ENCODE measurements at places on chromosomes 7 and 10.

GRCh38 chr7:148763622-148764021 is 64.9 kb downstream of the CUL1 start:
- DNase-seq: no peak

DNA sequence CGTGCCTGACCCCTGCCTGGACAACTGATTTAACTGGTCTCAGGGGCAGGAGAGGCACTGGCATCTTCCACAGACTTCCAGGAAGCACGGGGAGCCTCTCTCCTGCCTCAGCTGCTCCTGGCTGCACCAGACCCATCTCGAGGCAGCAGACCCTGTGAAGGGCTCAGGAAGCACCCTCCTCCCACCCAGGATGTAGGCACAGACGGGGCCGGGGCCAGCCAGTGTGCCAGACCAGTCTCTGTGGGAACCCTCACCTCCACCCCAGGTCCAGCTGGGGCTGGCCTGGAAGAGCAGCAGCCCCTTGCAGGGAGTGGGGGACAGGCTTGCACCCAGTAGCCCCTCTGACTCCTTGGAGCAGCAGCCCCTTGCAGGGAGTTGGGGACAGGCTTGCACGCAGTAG is 56.3 kb downstream of the RASGEF1A start:
- DNase-seq: no peak

DNA sequence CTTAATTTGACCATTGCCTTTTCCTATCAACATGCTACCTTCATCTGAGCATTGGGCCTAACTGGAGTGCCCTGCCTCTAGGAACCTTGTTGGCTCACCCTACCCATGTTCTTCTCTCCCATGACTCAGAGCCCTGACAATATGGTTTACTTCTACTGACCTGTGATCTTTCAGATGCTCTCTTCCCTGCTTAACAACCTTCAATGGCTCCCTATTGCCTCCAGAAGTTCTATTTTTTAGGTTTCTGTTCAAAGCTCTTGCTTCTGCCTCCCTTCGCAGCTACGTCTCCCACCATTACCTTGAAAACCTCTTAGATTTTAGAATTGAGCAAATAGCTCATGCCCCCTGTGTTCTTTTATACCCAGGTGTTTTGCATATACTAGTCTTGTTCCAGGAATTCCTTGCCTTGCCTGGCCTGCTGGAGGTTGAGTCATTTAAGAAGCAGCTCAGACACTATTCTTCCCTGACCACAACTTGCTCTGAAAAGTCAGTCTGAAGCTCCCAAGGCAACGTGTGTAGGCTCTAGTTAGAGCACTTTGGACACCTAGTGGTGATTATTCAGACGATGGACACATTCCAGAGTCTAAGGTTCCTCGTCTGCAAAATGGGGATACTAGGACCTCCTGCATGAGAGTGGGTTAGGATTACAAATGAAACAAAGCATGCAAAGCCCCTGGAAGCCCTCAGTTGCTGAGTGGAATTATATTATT is 64.4 kb upstream of the EMX2 start:
- DNase-seq: no peak

DNA sequence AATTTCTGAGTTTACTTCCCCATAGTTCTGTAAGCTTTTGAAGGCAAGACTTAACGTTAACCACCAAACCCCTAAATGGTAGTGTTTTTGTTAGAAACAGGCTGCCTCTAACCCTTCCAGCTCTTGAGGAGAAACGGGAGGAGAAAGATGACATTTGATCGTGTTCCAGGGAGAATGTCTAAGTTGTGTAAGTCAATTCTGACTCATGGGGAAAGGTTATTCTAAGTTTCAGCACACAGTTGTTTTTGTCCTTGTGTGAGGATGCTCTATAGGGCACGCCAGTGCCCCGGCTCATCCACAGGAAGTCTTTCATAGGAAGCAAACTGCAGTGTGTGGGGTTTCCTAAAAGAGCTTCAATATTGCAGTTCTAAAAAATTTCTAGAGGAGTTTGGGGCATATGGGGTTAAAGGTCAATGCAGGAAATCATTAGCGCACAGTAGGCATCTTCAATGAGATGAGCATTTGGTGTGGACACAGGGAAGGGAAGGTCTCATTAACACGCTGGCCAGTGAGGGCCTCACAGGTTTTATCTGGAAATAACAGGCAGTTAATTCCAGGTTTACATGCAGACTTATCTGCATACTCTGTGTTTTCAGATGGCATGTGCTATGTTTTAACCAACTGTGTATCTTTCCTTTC is 638.2 kb upstream of the IGFBP3 start:
- DNase-seq: no peak

DNA sequence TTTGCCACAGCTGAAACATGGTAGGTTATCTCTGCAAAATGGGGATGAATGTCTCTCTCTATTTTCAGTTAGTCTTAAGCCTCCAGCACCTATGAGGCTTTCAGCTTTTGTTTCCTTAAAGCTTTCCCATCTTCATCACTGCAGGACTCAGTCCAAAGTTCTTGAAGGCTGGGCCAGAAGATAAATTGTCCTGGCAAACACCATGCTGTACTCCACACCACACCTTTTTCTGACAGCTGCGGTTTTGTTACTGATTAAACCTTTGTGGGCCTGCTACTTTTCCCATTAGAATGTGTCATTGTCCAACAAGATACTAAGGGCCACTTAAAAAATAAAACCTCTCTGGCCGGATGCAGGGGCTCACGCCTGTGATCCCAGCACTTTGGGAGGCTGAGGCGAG is 87.2 kb upstream of the A1CF start:
- no peak for DNase-seq

DNA sequence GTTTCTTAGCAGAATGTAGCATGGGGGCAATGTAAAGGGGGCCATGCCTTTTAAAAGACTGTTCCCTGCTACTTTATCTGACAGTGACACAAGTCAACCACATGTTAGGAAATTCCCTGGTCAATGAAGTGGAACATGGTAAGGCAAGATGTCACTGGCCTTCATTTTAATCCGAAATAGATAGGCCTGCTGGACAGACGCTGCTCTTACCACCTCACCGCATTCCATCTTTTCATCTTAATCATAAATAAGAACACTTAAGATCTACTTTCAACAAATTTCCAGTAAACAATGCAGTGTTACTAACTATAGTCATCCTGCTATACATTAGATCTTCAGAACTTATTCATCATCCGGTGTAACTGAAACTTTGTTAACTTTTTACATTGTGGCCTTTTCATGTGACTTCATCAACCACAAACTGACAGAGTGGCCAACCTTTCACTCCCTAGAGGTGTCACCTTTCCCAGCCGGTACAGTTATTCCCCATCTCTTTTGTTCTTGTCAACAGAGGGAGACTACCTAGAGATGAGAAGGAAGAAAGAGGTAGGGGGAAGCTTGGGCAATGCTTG is 15.6 kb downstream of the ASB4 start:
- no peak for DNase-seq

DNA sequence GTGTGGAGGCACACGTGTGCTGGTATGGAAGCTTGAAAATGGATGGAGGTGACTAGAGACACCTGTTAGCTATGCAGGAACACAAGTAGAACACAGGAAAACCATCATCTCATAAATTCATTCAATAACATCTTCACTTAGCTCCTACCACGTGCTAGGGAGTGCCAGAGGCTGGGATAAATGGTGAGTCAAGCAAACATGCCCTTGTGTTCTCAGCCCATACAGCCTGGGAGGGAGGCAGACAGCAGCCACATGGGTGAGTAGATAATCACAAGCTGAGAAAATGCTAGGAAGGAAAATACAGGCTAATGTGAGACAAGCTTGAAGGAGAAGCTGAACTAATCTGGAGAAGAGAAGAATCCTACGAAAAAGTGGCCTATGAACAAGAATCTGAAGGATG is 468.0 kb upstream of the ZMIZ1 start:
- no peak for DNase-seq

GRCh38 chr7:107147464-107148393 is 21.1 kb upstream of the HBP1 start:
- DNase-seq: no peak

GRCh38 chr10:103555712-103556111 is 62.2 kb downstream of the NEURL1 start:
- DNase-seq: no peak

GRCh38 chr10:119700321-119700954 is 25.4 kb upstream of the INPP5F start:
- DNase-seq: no peak

- no peak for DNase-seq
Observed at GRCh38 chr10:109866168-109866994, 56.9 kb downstream of the XPNPEP1 start.

DNA sequence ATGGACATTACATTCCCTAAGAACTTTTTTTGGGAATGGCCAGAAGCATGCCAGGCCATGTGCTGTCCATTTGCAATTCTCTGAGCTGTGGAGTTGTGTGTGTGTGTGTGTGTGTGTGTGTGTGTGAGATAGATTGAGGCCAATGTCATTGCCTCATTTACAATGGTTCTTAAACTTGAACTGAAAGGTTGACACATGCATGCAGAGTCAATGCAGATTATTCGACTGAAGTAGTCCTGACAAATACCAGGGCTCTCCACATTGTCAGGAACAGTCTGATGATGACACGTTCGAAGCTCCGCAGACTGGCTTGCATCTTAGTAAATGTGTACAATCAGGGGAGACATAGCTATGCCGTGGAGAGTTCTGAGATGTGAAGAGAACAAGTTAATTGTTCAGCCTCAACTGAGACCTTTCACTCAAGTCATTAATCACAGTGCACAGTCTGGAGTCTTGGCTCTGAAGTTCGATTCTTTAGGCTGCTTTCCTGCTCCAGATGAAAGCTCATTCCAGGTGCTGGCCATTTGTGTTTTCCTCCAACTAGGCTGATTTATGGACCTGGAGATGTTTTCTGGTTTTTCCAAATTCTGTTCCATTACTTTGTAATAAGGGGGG is 921.9 kb downstream of the LRMDA start:
- DNase-seq: no peak

DNA sequence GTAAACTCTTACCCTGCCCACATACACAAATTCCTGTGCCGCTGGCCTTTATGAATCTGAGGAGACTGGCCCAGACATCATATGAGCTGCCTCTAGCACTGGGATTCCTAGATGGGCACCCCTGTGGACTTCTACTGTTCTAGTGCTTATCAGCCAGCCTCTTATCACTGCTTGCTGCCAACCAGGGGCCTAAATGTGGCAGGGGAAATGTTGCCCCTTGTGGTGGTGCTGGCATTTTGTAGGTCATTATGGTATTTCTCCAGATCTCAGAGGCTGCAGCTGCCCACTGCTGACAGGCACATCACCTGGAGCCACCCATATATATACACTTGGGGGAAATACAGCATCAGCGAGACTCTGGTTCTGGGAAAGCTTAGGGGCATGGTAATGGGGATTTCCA is 5.4 kb downstream of the SFR1 start:
- DNase-seq: no peak

DNA sequence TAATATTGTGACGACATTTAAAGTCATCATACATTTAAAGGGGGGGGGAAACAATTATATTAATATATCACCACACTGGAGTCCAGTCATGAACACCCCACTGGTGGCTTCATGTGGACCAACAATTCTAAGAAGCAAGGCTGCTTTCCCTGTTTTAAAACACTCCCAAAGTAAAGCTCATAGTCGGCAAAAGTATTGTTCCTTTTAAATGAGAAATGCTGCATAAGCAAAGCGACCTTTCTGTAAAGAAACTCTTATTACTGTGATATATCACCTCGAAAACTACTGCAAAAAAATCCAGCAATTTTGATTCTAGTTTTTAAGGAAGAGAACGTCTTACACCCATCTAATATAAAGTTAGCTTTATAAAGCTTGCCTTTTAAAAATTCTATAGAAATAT is 112.8 kb downstream of the DOCK4 start:
- no peak for DNase-seq

- DNase-seq: no peak
Observed at GRCh38 chr10:48707472-48707871, 22.8 kb downstream of the WDFY4 start.

GRCh38 chr10:14648005-14648765 is 126.5 kb downstream of the FAM107B start:
- no peak for DNase-seq

- peak; percentile 59 for DNase-seq
Observed at GRCh38 chr10:97196223-97197029, 10.7 kb upstream of the SLIT1 start.

DNA sequence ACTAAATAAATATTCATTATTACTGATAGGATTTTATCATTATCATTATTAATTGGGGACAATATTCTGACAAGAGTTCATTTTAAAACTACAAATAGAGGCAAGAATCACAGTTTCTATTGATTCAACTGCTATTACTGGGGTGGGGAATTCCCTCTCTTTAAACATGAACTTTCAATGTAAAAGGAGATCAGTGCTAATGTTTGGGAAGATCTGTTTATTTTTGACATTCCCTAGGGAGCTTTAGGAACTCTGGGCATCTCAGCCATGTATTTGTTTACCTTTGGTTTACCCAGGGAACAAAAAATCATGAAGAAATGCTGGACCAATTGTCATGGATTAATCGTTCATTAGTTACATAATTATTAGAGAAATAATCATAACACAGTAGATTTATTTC is 443.2 kb upstream of the AKR1E2 start:
- no peak for DNase-seq

DNA sequence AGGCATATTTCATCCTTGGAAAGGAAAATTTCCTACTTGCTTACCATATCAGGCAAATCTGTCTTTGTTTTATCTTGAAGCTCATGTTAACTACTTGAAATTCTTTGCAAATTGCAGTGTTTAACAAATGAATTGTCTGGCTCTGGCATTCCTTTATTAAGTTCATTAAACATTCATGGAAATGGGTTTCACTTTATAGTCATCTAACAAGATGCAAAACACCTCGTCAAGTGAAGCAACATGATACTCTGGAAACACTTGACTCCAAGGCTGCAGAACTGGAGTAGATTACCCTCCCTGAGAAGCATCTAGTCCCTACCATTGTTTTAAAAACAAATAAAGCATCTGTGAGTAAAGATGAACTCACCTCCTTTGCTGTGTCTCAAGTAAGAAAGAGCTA is 1086.9 kb downstream of the NRG3 start:
- DNase-seq: no peak

DNA sequence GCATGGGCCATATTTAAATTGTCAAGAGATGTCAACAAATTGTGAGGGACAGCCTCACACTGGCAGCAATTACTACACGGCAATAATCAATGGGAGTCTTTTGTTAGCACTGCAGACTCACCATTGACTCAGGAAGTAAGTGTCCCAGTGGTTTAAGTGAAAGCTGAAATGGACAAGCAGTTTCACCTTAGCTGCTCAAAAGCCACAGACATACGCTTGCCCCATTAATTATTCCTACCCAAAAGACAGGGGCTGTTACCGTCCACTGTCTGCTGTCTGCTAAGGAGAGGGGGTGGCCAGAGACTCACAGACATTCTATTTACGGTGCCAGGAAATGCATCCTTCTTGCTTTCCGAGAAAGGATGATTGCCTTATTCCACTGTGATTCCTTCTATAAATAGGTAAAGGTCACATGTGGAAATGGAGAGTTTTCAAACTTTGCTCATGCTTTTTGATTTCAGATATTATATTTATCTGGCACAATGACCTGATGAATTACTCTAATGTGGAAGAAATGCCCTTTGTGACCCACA is 309.7 kb upstream of the NFE2L3 start:
- DNase-seq: no peak

DNA sequence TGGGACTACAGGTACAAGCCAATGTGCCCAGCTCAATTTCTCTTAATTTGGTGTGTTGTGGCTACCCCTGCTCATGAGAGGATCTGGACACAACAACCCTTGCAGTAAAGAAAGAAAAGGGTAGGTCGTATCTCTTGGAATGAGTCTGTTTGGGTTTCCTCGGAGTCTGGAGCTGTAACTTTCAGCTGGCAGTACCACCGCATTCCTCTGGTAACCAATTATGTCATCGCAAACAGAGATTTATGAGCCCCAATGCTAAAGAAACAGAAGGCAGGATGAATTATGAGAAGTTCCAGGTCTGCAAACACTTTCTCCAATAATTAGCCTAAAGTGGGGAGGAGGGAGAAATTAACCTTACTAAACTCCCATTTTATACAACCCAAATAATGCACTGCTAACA is 186.6 kb upstream of the NRP1 start:
- DNase-seq: no peak

Data from ovary (tissue), 10 donors.